ENCODE measurements at places on chromosomes 5 and 9.

DNA sequence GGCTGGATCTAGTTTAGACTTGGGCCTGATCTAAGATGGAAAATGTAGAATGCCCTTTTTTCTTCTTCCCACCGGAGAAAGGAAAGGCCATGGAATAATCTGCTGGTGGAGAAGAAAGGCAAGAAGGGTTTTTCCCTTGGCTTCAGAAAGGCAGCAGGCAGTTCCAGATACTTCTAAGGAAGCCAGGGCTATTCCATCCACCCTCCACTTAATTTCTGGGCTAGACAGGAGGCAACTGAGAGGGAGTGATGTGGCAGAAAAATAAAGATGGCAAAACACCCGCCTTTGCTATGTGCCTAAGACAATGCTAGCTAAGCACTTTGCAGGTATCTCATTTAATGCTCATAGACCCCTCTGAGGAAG is 9.9 kb downstream of the MYOZ3 start:
- DNase-seq: no peak

DNA sequence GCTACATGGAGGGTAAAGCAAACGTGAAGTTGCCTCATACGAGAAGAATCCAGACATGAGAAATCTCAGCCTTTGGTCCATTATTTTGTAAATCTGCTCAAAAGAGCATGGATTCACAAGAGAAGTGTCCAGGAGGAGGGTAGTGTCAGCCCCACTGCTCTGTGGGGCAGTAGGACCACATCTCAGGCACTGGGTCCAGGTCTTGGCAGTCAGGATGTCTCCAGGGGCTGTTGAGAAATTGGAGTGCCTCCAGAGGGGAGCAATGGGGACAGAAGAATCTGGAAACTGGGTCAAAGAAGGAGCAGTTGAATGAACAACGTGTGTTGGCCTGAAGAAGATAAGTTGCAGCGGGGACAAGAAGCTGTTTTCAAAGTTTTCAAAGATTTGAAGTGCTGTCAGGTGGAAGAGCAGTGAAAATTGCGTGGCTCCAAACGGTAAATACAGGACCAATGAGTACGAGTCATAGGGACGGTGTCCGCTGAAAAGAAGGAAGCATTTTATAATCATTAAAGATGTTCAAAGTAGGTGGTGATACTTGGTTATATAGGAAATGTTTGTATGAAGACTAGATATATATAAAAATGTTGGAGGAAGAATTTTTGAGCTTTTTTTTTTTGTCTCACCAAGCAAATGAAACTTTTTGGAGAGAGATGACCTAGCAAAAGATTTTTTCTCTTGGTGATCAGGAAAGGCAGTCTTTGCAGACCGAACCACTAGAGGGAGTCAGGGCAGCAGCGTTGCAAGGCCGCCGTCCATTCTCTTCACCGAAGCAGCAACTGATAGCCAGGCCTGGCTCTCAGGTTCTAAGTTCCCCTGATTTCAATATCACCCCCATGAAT is 57.1 kb upstream of the ZBED3 start:
- DNase-seq: peak; percentile 9

DNA sequence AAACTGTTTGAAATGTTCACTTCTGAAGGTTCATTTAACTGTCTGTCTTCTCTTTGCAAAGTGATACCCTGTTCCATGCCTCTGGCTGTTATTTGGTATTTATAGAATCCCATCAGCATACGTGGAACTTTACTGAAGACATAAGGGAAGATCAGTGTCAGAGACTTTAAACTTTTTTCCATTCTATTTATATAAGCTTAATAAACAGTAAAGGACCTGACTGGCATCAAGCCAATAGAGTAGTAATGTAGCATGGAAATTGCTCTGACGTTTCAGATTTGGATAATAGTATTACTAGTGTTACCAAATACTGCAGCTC is 94.9 kb upstream of the MINAR2 start:
- no peak for DNase-seq

DNA sequence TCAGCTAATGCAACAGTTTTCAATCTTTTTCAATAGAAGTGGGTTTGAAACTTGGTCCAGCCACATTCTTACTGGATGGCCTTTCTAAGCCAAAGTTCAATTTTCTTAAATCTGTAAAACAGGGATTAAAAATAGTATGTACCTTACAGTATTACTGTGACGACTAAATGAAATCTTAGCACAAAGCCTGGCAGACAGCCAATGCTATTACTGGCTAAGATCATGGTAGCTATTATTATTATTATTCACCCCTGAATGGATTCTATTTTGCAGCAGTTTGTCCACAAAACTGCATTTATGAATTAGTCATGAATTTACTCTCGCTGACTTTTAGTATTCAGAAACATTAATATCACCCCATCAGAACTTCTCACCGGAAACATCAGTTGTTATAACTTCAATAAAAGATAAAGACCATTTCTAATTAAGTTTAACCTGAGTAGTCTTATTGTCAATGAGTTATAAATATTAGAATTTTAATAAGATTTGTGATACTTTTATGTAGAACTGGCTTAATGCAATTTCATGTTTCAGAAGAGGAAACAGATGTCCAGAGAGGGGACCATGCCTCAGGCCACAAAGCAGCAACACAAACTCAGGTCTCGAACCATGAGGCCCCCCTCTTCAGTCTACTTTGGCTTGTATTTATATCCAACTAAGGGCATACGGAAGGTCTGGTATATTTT is 468.2 kb downstream of the ARHGEF28 start:
- no peak for DNase-seq

- DNase-seq: no peak
Observed at GRCh38 chr5:74367934-74368333, 272.6 kb downstream of the ENC1 start.
